ENCODE measurements at places on chromosomes 3 and 15.

GRCh38 chr3:52671676-52672075, 14.0 kb downstream of the PBRM1 start:
- DNase-seq = no peak

DNA sequence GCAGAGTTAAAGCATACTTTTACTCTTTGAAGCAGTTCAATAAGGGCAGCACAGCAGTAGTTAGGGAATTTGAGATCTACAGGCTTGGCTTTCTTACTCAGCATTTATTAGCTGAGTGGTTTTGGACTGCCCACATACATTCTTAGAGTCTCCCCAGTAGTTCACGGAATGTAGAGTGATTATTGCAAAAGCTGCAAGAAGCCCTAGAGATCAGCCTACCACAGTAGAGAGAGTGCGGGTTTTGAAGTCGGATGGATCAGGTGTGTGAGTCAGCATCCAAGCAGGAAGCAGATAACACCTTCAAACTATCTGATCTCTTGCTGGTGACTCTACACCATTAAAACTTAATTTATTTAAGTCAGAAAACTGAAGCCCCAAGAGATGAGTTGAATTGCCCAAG, 171.9 kb downstream of the SYNPR start:
- DNase-seq = no peak

- DNase-seq = no peak
Measured at GRCh38 chr3:54831112-54831511, 96.7 kb downstream of the LRTM1 start.

DNA sequence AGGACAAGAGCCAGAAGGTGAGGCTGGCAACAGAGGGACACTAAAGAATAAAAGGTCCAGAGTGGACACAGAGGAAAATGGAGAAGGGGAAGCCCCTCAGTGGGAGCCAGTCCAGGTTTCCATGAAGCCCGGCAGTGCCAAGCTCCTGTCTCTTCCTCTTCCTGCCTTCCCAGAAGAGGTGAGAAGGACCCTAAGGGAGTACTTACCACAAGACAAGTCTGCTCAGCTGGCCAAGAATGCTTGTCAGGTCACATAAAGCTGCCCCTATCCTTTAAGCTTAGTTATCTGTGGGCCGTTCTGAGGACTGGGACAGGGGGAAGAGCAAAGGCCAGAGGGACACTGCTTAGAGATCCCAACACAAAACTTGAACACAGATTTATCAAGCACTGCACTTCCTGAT, 100.2 kb downstream of the RYK start:
- no peak for DNase-seq

DNA sequence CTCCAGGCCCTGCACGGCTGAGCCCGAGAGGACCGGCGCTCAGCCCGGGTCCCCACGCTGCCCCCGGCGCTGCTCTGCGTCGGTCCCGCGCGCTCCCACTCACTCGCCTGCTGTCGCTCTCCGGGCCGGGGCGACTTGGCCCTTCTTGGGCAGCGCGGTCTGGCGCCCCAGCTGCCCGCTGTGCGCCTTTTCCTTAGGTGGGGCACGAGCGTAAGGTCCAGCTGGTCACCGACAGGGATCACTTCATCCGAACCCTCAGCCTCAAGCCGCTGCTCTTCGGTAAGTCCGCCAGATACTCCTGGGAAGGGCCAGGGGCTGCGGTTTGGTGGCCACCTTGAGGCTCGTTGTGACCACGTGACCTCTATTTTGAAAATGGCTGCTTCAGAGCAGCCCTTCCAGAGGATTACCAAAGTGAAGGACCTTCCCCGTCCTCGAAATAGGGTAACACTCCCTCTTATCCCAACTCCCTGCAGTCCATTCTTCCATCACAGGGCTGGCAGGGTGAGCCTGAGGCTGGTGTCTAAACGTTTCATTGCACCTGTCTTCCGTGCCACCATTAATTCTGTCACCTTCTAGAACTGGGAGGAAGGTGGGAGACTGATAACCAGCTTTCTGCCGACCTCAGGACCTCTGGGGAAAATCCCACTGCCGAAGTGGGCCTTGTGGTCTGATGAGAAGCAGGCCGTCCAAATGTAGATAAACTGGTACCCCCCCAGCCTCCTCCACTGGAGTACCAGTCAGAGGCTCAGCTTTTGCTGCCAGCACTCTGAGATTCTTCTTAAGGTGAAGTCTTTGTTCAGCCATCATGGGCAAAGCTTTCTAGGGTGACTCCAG, 812 bp downstream of the P4HTM start:
- no peak for DNase-seq

- DNase-seq = no peak
Measured at GRCh38 chr3:62416144-62416543, 42.8 kb upstream of the FEZF2 start.

DNA sequence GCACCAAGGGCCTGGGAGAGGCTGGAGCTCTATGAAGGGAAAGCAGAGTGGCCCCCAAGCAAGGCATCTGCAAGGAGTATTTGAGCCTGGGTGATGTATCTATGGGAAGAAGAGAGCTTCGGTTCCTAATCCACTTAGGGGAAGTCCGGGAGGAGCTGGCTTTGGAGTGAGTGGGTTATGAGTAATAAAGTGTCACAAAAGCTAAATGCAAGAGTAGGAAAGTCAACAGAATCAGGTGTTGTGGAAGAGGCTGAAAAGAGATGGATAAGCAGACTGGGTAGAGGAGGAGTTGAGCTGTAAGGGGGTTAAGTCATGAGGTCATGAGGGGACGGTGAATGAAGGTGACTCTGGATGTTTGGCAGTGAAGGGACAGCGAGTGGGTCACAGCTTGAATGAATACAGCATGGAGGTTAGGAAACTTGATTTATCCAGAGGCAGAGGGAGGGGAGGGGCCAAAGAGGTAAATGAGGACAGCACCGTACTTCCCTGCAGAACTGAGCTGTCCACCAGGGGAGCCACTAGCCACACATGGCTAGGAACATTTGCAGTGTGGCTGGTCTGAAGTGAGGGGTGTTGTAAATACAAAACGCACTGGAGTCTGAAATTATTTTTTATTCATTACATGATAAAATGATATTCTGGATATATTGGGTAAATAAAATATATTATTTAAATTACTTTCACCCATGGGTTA, 83.3 kb downstream of the ADCY5 start:
- no peak for DNase-seq

GRCh38 chr15:100705065-100705464, 102.7 kb downstream of the ASB7 start:
- no peak for DNase-seq

- DNase-seq = no peak
Measured at GRCh38 chr3:156488767-156489166, 66.2 kb downstream of the SSR3 start.

- no peak for DNase-seq
Measured at GRCh38 chr15:39852250-39852649, 67.8 kb downstream of the GPR176 start.

DNA sequence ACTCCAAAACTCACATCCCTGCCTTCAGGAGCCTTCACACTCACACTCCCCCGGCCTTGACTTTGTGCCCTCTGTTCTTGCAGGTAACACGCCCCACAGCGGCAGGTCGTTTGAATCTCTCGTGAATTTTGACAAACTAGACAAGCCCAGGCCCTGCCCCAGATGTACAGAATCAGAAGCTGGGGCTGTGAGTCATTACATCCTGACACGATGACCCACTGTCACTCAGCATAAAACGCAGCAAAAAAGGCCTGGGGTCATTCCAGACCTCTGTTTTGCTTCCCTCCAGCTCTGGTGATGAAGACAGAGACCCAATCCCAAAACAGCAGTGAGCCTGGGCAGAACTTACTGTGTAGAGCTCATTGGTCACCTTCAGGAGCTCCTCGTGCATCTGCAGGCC, 116.4 kb upstream of the RAD18 start:
- no peak for DNase-seq
